ENCODE measurements at places on chromosomes 4 and X.

DNA sequence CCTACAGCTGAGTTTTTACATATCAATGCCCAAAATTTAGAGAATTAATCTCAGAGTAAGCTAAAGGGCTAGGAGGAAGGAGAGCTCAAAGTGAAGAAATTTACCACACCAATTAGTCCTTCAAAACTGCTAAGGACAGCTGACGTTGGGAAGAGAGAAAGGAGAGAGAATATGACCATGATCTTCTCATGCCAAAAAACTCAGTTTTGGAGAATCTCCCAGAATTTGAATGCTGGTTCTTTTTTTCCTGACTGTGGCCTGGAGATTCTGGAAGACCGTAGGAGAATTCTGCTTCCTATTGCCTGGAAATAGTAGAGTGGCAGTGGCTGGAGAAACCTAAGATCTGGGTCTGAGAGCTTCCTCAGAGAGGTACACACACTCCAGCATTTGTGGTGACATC is 834.4 kb upstream of the SLIT2 start:
- no peak for DNase-seq

DNA sequence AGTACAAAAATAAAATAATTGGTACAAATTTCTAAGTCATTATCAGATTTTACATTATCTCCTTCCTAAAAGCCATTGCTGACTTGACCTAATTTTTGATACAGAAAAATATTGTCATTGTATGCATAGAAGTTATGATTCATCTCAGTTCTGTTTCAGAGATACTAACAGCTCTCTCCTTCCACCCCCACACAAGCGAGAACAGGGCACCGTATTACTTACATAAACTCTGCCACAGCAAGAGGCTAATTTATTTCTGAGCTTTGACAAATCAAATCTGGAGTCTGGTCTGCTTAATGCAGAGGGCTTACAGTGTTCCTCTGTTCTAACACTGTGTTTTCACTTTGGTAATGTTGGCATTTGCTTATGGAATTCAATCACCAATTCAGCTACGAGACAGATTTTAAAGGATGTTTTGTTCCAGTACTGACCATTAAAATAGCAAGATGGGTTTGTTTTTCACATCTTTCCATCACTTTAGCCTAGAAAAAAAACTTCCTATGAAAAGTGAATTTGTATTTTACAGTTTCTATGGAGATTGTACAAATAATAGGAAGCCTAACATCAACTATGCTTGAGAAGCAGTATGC is 181.8 kb downstream of the USP46 start:
- no peak for DNase-seq

DNA sequence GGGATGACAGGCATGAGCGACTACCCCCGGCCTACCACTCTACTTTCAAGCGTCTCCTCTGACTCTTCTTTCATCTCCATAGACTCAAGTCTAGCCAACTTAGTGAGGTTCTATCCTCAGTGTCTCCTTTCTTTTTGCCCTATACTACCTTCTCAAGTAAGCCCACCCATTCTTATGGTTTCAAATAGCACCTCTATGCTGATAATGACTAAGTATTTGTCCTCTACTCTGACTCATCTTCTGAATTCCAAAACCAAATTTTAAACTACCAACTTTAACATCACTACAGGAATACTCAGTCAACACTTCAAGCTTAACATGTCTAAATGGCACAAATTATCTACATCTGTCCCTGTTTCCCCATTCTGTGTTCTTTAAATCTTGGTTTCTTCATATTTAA is 47.8 kb downstream of the ELF2 start:
- DNase-seq: no peak

DNA sequence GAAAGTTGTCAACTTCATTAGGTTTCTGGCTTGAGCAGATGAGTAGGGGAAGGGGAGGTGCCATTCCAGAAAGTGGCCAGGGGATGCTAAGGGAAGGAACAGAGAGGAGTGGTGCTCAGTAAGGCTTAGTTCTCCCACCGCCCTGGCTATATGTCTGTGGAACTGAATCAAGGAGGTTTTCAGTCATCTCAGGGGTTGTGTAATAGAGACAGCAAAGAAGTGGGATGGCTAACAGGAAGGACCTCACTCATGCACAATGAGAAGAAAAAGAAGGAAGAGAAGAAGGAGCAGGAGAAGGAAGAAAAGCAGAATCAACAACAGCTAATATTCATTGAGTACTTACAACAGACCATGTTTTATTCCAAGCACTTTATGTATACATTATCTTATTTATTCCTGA is 368.7 kb downstream of the MID1IP1 start:
- no peak for DNase-seq

GRCh38 chrX:104281564-104281963 is 26.8 kb upstream of the ESX1 start:
- DNase-seq: no peak

DNA sequence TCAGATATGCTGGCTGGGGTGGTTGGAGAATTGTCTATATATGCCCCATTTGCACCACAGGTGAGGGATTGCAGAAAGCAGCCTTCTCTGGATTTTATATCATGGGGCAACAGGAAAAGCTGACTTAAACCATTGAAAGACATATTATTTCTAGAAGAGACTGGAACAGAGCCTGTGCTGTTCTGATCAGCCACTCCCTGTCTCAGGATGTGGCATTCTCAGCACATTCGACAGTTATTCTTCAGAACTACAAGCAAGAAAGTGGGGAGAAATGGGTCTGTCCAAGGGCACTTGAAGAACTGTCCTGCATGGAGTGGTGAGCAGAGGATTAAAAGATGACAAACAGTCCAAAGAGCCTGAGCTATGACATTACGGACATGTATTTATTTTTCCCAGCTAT is 67.8 kb upstream of the EPHA5 start:
- no peak for DNase-seq

DNA sequence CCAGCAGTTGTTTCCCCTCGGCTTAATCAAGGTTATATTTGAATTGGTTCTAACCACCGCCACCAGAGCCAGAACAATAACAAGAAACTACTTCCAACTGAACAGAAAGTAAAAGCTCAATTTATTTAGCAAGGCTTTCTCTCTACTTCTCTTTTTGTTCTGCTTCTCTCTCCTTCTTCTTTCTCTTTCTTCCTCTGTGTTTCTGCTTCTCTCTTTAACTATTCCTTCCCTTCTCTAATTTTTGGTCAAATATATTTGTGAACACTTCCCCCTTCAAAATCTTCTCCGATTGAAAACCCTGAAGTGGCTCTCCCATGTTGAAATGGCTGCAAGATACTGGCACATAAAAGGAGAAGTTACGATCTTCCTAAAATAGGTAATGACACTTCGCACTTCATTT is 1195.9 kb upstream of the PRKX start:
- DNase-seq: no peak

DNA sequence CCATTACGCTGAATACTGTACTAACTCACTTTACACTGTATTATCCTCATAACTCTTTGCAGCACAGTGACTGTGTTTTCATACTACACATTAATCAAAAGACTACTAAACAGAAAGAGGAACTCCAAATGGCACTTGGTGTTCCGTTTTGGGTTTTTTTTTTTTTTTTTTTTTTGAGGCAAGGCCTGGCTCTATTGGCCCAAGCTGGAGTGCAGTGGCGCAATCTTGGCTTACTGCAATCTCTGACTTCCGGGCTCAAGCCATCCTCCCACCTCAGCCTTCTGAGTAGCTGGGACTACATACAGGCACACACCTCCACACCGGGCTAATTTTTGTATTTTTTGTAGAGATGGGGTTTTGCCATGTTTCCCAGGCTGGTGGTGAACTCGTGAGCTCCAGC is 10.7 kb downstream of the KLHL8 start:
- DNase-seq: no peak

DNA sequence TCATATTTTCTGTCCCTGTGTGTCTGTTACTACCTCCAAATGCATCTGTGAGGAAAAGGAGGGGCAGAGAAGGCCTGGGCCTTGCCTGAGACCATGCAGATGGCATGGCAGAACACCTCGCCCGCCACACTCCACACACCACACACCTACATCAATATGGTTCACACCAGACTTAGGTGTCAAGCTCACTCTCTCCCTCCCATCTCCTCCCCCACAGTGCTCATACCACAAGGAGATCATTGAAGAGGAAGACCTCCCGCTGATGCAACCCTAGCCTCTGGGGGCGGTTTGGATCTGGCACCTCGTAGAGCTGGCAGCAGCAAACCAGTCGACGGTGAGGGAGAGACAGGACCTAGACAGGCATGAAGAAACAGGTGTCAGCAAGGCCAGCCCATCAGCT is 16.6 kb upstream of the KDM5C start:
- DNase-seq: no peak

DNA sequence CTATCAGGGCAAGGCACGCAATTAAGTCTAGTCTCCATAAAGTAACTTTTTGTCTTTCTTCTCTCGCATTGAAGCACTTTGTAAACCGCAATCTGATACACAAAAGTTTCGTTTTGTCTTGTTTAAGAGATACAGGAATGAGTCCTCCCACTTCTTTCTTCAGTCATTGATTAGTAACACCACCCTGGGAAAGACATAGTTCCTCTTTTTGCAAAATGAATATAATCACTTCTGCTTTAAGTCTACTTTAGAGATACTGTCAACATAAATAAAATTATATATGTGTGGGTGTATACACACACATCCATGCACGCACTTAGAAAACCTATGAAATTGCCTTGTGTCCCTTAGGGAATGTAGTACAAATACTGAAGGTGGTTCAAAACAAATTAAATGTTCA is 11.7 kb downstream of the COQ2 start:
- DNase-seq: no peak

DNA sequence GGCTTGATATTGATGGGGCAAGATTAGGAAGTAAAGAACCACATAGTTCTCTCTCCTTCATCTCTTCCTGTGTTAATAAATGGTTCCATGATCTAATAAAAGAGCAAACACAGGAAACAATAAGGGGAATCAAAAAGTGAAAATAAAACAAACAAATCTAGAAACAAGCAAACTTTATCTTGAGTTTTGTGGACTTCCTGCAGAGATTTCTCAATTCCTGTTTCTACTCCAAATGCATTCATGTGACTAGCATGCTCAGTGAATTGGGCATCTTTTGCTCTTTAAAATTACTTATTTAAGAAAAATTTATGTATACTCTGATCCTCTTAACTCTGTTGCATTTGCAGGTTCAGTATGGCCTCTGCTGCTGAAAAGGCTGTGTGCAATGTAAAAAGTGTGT is 682.0 kb downstream of the KCTD8 start:
- DNase-seq: no peak

DNA sequence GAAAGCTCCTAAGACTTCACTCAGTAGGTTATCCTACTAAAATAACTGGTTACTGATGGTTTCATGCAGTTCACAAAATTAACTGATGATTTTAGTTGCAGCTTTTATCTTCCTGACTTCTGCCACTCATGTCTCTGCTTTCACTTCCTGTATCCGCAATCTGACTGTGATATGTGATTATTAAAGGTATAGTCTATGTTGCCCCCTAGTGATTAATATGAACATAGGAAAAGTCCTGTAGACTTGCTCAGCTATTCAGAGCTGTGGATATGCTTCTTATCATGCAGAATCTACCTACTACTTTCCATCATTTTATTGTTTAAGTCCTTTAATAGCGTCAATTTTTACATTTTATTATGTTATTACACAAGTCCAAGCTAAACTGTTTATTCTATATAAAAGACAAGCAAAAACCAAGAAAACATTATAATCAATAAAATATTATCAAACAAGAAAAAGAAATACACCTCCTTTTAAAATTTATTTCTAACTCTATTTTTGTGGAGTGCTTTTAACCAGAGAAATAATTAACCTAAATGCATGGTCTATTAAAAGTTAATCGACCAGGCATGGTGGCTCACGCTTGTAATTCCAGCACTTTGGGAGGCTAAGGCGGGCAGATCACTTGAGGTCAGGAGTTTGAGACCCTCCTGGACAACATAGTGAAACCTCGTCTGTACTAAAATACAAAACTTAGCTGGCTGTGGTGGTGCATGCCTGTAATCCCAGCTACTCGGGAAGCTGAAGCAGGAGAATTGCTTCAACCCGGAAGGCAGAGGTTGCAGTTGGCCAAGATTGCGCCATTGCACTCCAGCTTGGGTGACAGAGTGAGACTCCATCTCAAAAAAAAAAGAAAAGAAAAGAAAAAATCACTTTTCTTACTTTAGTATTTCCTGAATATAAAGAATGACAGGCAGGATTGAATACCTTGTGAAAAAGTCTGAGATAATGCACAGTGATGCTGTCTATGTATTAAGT is 40.4 kb upstream of the TLR2 start:
- DNase-seq: no peak

GRCh38 chrX:134933911-134934310 is 56.9 kb upstream of the SMIM10 start:
- DNase-seq: no peak

DNA sequence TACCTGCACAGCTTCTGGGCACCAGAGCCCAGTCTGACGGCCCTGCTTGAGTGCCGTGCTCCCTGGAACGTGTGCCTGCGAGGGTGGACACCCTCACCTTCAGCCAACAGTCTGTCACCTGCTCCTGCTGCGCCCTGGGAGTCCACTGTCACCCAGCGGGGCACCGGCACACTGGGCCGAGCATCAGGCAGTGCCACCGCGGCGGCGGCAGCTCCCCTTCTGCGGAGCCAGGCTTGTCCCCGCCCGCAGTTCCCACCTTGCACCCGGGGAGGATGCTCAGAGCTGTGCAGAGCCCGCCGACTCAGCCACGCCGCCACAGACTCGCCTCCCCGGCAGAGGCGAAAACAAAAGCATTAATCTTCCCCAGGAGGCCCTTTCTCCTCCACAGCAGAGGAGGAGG is 86.8 kb downstream of the ABLIM2 start:
- DNase-seq: no peak

DNA sequence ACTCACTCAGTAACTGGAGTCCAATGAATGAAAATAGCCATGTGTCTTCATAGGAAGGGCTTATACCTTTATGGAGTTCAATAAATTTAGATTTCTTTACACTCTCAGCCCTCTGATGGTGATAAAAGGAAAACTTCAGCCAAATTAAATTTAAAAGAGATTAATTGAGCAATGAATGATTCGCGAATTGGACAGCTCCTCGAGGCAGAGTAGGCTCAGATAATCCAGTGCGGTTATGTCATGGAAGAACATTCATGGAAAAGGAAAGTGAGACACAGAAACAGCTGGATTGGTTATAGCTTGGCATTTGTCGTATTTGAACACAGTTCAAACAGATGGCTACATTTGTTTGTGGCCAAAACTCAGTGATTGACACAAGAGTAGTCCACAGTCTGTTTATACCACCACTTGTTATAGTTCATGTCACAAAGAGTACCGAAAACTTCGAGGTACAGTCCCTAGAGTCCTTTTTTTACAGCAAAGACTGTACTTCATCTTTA is 54.6 kb upstream of the TACR3 start:
- DNase-seq: no peak

DNA sequence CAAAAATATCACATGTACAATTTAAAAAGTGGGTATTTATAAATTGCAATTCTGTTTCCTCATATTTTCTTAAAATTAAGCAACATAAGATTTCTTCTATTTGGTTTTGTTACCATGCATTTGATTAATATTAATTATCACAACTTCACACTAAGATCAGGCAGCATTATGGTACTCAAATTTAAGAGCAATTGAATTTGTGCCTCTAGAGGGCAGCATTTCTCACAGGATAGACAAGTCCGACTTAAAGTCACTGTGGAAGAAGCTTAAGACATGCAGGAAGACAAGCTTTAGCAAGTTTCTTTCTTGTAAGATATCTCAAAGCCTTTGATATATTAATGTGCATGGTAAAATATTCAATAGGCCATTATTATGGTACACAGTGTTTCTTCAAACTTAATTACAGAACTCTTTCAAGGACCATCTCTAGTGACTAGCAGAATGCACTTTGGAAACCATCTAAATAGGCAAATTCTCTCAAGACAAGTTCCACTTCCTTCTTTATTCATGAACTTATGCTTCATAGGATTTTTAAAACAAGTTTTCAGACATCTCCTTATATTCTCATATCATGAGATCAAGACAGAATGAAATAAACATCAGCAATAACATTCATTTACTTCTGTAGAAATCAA is 35.0 kb downstream of the FBXW7 start:
- no peak for DNase-seq

All from stimulated activated CD8-positive, alpha-beta memory T cell treated with anti-CD3 and anti-CD28 coated beads, Interleukin-15, amount 100 ng/mL, for 4 hours (primary cell).